ENCODE measurements at places on chromosomes 3 and 15. TPM values are rescaled to one million over a fixed set of nuclear protein-coding genes. Genes with fewer than 3 reads are reported as not detected.

COL8A1 gene
- total RNA-seq: 5.6 TPM

DNAH1 gene
- 3.3 TPM for total RNA-seq

- DNase-seq: no peak
Measured at GRCh38 chr15:58229297-58229768, 91.2 kb downstream of the AQP9 start.

- no peak for DNase-seq
Measured at GRCh38 chr3:151814588-151814987, 672 bp downstream of the AADAC start.

DNA sequence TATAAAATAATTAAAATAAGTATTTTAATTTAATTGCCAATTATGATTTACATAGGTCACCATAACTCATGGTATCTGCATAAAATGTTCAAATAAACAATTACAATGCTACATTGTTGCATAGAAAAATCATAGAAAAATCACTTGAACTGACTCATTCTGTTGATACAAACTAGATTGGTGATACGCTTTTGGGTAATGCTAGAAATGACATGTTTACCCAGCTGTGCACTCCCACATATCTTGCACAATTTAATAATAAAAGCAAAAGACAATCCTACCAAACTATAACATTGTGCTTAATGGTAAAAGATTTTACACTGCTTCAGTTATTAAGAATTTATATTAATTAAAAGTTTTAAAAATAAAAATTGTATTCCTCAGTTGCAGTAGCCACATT is 45.8 kb upstream of the FBXL22 start:
- DNase-seq: no peak

Measured in endothelial cell (in vitro differentiated cells).